Skin of body (tissue), 3 donors: ENCODE measurements at places on chromosomes 5 and 9.

- DNase-seq, result peak; percentile 14
Measured at GRCh38 chr5:67316695-67317094, 120.1 kb upstream of the CD180 start.

DNA sequence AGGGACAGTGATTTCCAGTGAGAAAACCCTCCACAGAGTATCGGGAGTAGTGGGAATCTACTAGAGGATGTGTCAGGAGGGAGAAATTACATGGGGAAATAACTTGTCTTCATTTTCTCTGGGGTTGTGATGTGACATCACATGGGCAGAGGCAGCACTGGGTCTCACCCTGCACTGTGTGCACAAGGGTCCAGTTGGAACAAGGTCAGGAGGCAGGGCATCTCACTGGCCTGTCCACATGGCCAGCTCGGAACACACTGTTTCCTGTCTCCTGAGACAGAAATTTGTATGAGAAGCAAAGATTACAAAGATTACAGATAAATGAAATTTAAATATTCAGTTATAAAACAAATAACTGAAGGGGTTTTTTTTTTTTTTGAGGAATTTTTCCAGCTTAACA lies 62.6 kb upstream of the ECM2 start:
- no peak for DNase-seq

GRCh38 chr9:108235609-108236008 lies 620.2 kb downstream of the ACTL7B start:
- no peak for DNase-seq

DNA sequence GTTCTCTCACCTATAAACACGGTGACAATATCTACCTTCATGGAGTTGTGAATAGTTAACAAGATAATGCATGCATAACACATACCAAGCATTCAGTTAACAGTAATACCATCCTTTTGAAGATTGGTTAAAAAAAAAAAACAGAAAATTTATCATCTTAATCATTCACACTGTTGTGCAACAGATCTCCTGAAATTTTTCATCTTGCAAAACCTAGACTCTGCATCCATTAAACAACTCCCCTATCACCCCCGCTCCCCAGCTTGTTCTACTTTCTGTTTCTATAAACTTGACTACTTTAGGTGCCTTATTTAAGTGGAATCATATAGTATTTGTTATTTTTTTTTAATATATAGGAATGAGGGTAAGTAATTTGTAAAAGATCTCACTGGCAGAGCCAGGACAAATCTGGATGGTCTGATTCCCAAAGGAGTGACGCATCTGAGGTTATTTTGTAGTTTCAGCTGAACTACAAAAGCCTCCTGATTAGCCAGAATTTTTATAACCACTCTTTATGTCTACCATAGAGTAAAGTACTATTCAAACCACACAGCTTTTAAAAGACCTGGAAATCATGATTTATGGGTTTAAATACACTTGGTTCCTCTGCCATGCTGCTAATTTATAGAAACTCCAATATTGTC lies 93.0 kb downstream of the FANCC start:
- no peak for DNase-seq

GRCh38 chr5:117456866-117457470 lies 882.3 kb upstream of the SEMA6A start:
- peak; percentile 10 for DNase-seq

GRCh38 chr9:36780186-36780585 lies 207.5 kb downstream of the MELK start:
- no peak for DNase-seq

GRCh38 chr5:17308326-17309065 lies 91.1 kb downstream of the BASP1 start:
- DNase-seq, result no peak

- DNase-seq, result no peak
Measured at GRCh38 chr5:78647838-78648358, 674 bp downstream of the LHFPL2 start.

- no peak for DNase-seq
Measured at GRCh38 chr9:34374905-34375552, 1.7 kb downstream of the MYORG start.

DNA sequence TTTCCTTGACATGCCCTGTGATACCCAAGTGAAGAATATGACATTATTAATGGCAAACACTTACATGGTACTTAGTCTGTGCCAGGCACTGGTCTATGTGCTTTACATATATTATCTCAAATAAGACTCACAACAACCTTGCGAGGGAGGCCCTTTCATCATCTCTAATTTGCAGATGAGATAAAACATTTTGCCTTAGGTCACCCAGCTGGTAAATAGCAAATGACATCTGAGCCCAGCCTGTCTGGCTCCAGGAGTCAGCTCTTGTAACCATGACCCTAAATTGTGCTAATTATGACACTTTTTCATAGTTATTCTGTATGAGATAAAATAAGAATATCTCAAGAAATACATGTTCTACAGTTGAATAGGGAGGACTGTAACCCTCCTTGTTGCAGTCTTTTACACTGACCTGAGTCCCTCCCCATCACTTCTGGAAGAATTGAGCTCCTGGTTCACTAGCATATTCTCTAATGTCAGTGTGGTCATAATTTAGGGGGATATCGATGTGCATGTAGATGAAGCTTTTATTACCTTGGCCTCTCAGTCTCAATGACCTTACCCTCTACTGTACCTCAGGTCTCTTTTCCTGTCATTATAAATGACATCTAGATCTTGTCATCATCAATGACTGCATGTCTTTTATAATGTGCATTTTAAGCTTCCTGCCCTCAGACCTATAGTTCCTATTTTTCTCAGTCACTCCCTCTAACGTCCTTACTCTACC lies 126.1 kb upstream of the HAPLN1 start:
- DNase-seq, result no peak

DNA sequence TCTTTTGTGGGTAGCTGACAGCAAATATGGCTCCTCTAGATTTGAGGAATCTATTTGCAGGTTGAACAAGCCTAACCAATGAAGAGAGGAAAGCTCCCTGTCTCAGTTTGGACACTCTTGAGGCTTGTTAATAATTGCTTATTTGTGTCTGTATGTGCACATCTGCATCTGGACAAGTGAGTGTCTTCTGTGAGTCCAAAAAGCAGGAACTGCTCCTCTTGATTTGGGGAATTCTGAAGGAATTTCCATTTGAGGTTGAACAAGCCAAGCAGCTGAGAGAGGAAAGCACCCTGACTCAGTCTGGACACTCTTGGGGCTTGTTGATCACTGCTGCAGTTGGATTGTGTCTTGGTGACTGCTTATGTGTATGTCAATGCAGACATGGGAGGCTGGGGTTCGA lies 211.6 kb downstream of the DTWD2 start:
- no peak for DNase-seq
